ENCODE measurements at places on chromosomes 16 and 17.

DNA sequence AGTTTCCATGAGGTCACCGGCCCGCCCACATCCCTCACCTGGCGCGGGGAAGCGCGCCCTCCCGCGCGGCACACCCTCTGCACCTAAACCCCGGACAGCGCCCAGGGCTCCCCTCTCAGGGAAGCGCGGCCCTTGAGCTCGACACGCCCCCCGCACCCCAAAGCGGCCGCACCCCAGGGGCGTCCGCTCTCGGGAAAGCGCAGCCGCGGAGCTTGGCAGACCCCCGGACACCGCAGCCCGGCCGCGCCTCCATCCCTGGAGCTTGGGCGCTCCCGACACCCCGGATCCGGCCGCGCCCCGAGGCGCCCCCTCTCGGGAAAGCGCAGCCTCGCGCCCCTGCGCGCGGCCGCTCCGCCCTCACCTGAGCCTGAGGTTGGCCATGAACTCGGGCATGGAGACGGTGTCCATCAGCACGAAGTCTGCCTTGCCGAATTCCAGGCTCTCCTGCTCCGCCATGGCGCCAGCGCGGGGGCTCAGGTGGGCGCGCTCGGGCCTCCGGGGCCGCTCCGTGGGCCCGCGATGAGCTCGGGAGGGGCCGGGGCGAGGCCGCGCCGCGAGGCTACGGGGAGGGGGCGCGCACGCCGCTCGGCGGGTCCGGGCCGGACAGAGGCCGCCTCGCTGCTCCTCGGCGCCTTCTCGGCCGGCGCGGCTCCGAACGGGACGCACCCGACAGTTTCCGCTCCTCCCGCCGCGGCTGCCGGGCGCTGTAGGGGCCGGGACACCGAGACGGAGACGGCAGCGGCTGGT, at the start of gene MYO1D:
Gene MYO1D, minus strand, starts transcription at position 708 of the 747 bp plus-strand sequence. Its CDS starts 252 bp downstream, at position 456.
- peak within 1 kb of the TSS; percentile 96 for H3K4me3 ChIP-seq
- H3K4me1 ChIP-seq = peaks cover 21% of the 10 kb centered on the region
- H3K27ac ChIP-seq = peak within 1 kb of the TSS; percentile 87
- H3K27me3 ChIP-seq = peaks cover 16% of the 10 kb centered on the region

DNA sequence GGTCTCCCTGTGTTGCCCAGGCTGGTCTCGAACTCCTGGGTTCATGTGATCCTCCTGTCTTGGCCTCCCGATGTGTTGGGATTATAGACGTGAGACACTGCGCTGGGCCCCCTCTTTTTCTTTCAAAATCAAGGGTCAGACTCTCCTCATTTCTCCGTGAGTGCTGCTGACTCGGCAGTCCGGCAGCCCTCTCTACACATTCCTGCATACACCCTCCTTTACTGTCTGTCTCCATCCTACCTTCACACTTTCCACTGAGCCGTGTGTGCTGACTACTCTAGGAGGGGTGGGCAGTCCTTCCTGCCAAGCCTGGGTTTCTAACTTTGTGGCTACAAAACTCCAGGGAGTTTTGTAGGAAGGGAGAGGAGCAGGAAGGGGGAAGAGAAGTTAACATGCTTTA, 195.2 kb downstream of the PARN start:
- H3K27ac ChIP-seq = no peak overlapping the region
- H3K4me3 ChIP-seq = no peak overlapping the region
- DNase-seq = no peak
- peaks cover 16% of the 10 kb centered on the region for H3K36me3 ChIP-seq
- peaks cover 3% of the 10 kb centered on the region for H3K27me3 ChIP-seq

- no peak overlapping the region for H3K4me3 ChIP-seq
- no peak for DNase-seq
- no peak overlapping the region for H3K27ac ChIP-seq
- H3K36me3 ChIP-seq = no peaks in the 10 kb centered on the region
These were observed 25.5 kb downstream of the KDM8 start for GRCh38 chr16:27228621-27229501.

DNA sequence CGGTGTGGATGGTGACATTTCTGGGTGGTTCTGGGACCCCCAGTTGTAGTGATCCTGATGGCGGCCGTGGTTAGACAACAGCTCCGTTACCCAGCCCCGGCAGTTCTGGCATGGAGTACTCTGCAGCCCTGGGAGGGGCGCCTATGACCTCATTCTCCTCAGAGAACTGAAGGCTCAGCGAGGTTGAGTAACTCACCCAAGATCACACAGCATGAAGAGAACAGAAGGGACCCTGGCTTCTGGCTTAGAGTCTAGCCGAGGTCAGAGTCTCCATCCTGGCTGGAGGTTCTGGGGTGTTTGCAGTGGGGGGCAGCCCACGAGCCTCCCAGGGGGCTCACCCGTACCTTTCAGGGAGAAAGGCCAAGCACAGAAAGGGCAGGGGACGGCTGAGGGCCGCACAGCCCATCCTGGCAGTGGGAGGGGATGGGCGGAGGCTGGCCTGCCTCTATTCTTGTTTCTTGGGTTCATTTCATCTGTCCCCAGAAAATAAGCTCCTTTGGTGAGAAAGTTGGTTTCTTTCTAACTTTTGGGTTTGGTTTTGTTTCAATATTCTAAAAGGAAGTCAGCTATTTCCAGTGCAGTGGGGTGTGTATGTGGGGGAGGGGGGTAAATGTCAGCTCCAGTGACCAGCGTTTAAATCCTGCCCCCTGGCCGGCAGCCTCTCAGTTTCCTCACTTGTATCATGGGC, 13.2 kb downstream of the ZFPM1 start:
- H3K4me3 ChIP-seq = peak overlapping the region; percentile 74
- H3K27ac ChIP-seq = peak overlapping the region; percentile 90
- no peaks in the 10 kb centered on the region for H3K36me3 ChIP-seq
- no peak for DNase-seq
- H3K27me3 ChIP-seq = peaks cover 46% of the 10 kb centered on the region

DNA sequence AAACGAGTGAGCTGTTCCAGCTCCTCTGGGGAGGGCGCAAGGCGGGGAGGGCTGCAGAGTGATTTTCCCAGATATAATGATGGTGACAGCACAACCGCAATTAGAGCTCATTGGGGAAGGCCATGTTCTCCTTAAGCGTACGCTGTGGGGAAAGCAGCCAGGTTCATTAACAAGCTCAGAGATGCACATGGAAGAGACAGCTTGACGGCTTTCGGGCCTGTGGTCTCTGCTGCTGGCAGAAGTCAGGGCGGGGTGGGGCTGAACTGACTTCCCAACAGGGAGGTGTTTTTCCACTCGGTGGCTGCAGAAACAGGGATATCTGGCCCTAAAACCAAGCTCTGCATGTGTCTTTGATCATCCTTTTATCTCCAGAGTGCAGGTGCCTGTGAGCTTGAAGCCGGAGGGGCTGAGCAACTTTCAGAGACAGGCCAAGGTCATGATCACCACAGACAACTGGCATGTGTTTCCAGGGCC, 24.0 kb upstream of the CACNG1 start:
- no peak overlapping the region for H3K4me3 ChIP-seq
- DNase-seq = no peak
- no peaks in the 10 kb centered on the region for H3K4me1 ChIP-seq

Data from immature natural killer cell (primary cell).